CD4-positive, CD25-positive, alpha-beta regulatory T cell (primary cell): ENCODE measurements at places on chromosomes 3 and 15. TPM values are rescaled to one million over a fixed set of nuclear protein-coding genes. Genes with fewer than 3 reads are reported as not detected.
A peak's percentile ranks its signal among the peaks of the same experiment; 100 is the strongest.

The SLC28A1 gene
- polyA plus RNA-seq = not detected

- DNase-seq = no peak
Measured at GRCh38 chr3:184780981-184781515, 30.9 kb upstream of the VPS8 start.

GRCh38 chr3:185030399-185030798, 122.5 kb downstream of the C3orf70 start:
- no peak for DNase-seq

- no peak for DNase-seq
Measured at GRCh38 chr3:72008226-72008996, 223.5 kb upstream of the PROK2 start.

The MASP1 gene
- polyA plus RNA-seq = not detected

The ISG20 gene
- 724 TPM for polyA plus RNA-seq

The SELENOS gene
- 56.8 TPM for polyA plus RNA-seq

DNA sequence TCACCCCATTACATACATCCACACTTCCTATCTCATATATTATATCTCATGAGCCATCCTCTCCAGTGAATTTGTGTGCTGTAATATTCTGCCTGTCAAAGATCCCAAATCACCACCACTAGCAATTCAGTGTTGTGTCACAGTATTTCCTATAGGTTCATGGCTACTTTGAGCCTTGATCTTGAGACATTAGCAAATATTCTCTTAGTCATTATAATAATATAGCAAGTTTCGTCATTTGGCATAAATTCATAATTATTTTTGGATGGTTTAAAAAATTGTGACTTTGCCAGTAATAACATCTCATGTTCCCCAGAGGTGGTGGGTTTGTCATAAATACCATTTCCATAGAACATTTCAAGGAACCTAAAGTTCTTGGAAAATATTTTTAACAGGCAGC, 47.7 kb downstream of the CMSS1 start:
- DNase-seq = no peak

- peak; percentile 81 for DNase-seq
Measured at GRCh38 chr15:78131295-78132061, at the start of gene CIB2. CIB2 (minus strand) TSS chr15:78131445; CDS start chr15:78131215, 230 bp downstream.

DNA sequence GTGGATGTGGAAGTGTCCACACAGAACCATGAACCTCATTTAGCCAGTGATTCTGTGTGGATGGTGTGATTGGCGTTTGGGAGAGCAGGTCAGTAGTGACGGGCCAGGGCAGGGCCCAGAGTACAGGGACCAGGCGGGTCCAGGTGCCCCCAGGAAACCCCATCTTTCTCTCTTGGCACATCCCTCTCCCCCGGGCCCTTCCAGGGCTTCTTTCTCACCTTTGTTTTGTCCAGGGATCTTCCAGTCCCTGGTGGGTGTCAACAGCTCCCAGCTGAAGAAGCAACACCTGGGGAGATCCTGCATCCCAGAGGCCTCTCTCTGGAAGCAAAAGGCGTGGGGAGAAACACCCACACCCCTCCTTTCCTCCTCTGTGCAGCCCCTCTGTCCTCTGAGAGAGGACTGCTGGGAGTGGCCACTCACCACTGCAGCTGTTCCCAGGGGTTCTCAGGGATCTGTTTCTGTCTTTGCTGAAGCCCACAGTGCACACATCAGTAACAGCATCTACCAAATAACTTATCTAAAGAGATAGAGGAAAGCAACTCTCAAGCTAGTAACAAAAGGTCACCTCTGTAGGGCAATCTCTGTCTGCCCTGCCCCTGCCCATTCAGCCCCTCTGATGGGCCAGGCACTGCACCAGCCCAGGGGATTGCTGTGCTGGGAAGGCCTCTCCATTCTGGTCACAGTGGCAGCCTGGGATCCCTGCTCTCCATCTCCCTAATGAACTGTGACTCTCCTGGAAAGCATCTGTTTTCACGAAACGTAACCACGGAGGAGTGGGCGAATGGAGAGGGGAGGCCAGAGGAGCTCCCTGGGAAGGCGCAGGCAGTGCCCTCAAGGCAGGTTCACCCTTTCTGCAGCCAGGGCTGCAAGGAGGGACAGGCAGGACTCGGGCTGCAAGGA, 98.3 kb upstream of the ALDH1A3 start:
- no peak for DNase-seq

DNA sequence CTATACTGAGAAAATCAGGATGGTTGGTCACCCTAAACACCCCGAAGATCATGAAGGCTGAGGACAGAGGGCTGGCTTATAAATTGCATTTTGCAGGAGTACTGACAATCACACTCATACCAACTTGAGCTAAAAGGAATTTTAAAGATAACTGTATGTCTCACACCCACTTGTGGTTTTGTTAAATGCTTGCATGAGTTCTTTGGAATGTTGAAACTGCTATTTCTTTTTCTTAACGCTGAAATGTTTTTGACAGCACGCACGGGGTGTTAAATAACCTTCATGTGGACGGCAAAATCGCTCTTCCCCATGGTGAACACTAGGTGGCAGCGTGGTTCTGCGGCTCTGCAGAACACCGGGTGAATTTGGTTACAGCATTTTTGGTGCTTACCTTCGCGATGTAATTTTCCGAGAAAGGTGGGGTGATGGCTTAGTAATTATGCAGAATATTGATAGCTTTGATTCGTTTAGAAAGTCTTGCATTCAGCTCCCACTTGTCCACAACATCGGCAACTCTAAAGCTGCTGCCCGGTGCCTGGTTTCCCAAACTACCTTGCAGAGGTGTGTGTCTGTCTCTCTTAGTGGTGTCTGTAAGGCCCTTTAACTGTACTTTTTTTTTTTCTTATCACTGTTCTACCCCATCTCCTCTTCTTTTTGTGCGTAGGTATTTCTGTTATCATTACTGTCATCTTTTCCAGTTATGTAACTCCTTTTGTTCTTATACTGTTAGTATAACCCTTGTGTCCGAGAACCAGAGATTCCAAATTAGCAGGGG, 51.7 kb downstream of the ARNT2 start:
- peak; percentile 57 for DNase-seq

- DNase-seq = no peak
Measured at GRCh38 chr3:137116619-137117018, 158.8 kb downstream of the IL20RB start.

DNA sequence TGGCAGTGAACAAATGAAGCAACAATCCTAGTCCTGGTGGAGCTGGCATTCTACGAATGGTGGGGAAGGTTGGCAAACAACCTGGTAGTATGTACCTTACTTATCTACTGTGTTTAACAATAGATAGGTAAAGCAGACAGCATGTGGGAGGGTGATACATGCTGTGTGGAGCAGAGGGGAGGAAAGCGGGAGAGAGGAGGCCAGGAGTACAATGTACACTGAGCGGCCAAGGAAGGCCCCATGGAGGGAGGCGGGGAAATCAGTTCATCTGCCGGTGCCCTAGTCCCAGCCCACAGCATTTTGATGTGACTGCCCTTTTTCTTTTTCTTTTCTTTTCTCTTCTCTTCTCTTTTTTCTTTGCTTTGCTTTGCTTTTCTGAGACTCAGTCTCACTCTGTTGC, 5.3 kb upstream of the RHCG start:
- DNase-seq = no peak

DNA sequence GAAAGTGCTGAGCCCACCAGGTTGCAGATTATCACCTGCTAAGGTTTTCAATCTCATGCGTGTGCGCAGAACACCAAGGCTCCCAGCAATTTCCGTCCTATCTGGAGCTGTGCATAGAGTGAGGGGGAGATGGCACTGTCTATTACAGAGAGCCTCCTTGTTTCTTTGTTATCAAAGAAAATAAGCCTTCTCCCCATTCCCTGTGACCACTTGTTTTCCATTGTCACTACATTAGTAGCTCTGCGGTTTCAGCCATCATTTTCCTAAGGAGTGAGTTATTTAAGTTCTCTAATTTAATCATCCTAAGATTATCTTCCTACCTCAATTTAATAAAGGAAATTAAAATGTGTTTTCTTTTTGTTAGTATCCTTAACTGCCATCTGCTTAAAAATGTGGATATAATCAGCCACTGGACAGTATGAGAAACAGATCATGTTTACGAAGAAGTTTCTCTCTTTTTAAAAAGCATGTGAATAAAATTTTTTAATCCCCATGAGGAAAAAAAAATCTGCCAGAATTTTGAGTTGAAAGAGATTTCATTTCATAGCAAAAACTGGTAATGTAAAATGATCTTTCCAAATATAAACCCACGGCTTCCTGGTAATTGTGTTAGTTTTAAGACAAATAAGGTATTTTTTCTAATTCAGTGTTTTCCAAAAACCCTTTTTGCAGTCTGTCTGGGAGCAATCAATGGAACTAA, 172.3 kb upstream of the UBE2E1 start:
- no peak for DNase-seq

DNA sequence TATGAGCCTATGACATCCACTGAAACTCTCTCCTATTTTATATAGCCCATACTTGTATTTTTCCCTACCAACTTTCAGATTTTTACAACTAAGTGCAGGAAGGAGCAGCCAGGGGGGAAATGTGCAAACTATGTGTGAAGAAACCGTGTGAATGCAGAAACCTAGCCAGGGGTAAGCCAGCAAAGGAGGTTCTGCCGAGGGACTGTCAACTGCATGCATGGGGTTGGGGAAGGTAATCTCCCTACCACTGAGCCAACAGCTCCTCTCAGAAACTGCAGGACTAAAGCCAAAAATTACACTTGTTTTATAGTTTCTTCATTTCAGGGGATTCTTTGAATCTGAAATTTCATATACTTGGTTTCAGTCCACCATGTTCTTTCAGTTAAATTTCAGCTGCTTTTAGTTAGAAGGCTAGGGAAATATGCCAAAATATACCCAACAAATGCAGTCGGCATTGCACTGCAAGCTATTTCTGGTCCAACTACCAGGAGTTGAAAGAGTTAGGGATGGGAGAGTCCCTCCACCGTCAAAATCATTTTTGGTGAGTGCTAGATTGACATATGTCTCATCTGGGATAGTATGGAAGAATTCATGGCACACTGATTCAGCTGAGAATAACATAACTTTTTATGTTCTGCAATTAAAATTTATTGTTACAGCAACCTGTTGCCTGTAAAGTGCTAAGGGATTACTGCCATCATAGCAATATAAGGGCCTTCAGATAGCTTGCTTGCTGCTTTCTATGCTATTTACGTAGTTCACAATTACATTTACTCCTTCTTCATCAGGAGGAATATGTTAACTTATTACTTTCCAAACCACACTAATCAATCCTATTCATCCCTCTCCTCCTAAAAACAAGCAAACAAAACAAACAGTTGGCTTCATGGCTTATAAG, 904.2 kb downstream of the ROBO1 start:
- no peak for DNase-seq
